ENCODE measurements at places on chromosomes 5 and 9.

DNA sequence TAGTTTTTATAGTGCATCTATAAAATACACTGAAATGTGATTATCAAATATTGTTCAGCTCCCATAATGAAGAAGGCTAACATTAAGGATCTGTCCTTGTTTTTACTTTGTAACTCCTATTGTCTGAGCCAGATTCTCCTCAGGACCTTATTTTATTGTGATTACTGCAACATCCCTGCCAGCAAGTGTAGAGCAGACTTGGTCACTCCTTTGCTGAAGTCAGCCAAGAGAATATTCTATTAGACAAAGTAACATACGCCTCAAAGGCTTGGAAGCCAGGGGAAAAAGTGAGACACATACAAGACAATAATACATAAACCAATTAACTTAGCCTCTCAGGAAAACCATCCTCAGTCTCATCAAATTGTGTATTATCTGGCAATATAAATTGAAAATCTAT lies 269.6 kb downstream of the ARL15 start:
- no peak for DNase-seq

- DNase-seq = no peak
These were observed 3.5 kb downstream of the PAX5 start for GRCh38 chr9:37030611-37030939.

GRCh38 chr5:137856916-137857862 lies 10.5 kb upstream of the MYOT start:
- no peak for DNase-seq

DNA sequence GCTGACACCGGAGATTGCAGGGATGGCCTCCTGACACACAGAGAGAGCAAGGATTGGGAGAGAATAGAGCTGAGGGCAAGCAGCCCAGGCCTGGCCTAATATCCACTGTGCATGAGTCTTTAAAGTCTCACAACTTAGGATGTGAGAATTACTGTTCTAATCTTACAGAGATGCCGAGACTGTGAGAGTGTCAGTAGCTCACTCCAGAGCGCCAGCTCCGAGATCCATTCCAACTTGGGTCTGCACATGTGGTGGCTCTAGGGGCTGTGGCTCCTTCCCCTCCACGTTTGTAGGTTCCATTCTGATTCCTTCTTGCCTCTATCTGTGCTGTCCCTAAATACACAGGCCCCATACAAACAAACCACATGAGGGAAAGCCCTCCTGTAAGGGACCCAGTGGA lies 304.6 kb downstream of the MLLT3 start:
- DNase-seq = no peak

GRCh38 chr5:150611026-150611425 lies 29.4 kb upstream of the SYNPO start:
- DNase-seq = no peak

- DNase-seq = peak; percentile 73
These were observed 113.0 kb downstream of the KLHL3 start for GRCh38 chr5:137622850-137623249.

DNA sequence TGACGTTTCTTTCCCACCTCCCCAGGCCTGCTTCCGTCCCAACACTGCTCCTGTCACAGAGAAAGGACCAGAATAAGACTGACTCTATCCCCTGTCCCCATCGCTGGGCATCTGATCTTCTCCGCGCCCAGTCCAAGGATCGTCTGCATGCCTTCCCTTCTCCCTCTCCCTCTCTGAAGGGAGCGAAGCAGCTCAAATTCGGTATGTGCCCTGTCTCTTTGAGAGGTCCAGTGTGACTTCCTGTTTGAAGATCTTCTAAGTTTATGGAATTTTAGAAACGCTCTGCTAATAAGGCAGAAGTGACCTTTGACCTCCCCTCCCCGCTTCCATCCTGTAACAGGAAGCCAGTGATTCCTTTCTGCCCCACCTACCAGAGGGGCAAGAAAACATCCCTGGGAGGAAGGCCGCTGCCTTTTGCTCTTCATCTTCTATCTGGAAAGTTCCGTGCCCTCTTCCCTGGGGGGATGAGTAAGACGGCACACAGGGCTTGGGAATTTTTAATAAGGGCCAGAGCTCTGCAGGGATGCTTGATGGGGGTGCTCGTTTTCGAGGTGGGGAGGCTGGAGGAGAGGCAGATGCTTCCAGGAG lies 40.7 kb upstream of the RNU6ATAC start:
- DNase-seq = no peak

DNA sequence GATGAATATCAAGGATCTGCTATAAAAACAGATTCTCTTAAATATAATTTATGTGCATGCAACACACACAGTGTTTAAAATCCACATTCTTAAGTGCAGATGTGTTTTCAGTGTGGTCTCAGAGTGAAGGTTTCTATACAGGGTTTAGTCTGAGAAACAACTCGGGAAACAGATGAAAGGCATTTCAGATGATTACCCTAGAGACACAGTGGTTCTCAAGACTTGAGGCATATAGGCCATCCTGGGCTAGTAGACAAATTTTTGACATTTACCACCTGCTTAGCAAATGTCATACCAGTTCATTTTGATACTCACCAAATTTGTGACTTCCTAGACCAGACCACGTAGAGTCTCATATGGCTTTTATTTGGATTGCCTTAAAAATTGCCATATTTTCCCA lies 216.5 kb downstream of the ARL15 start:
- no peak for DNase-seq

- peak; percentile 62 for DNase-seq
These were observed 12.4 kb upstream of the UBAC1 start for GRCh38 chr9:135973277-135974219.

- no peak for DNase-seq
These were observed 100.1 kb downstream of the PLCXD3 start for GRCh38 chr5:41410307-41410706.

- DNase-seq = no peak
These were observed 4.5 kb downstream of the ZNF608 start for GRCh38 chr5:124741711-124742496.

DNA sequence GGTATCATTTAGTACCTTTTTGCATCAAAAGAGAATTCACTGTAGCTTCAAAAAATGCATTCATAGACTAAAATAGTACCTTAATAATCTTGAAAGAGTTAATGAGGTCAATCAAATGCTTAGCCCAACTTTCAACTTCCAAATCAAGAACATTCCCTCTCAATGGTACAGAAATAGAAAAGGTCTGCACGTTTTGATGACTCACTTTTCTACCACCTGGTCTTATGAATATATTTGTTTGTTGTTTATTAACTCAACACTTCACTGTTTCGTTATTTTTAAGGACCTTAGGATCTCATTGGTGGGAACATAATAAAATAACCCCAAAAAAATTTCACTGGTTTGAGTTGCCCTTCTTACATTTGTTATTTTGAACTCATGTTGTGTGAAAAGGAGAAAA lies 229.5 kb downstream of the MEF2C start:
- no peak for DNase-seq

DNA sequence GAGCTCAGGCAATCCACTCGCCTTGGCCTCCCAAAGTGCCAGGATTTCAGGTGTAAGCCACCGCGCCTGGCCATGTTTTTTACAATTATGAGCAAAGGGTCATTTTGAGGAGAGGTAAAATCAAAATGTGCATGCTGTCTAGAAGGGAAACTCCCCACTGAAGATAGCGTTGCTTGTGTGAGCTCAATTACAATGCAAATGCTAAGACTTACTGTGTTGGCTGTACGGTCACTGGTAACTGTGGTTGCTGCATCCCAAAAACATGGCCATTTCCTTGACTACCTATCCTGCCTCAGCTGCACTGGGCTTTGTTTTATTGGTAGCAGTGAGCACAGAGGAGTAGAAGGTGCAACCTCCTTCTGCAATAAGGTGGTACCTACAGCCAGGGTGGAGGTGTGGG lies 77.4 kb upstream of the SPATA31E1 start:
- no peak for DNase-seq

DNA sequence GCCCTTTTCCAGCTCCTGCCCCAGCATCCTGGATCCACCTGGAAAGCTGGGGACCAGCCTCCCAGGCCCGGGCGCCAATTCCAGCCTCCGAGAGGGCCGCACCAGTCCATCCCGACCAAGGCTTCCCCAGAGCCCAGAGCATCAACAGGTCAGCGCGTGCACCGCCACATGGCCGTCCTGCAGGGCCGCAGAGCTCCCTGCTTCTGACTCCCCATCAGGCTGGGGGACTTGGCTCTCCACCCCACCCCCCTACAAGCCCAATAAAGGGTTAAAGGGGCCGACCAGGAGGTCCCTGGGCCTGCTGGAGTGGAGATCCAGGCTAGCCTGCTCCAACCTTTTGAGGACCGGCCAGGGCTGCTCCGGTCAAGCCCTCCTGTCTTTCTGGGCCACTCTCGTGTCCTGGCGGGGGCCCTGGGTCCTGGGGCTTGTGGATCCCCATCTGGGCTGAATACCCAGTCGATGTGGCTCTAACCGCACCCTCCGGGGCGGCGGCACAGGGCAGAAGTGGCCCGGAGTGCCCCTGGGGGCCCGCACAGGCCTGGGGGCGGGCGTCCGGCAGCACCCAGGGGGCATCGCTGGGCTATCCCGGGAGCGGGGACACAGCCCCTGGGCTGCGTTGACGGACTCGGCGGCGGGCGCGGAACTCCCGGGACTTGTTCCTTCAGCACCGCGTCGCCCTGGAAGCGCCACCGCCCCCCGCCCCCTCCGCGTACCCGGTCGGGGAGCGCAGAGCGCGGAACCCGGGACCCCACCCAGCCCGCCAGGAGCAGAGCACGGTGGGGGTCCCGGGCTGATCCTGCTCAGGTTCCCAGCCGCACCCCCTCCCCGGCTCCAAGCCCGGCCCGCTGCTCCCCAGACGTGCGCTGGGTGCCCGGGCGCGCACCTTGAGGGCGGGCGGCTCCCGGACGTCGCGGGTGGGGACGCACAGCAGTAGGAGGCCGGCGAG lies 590 bp downstream of the ENTPD2 start:
- no peak for DNase-seq

DNA sequence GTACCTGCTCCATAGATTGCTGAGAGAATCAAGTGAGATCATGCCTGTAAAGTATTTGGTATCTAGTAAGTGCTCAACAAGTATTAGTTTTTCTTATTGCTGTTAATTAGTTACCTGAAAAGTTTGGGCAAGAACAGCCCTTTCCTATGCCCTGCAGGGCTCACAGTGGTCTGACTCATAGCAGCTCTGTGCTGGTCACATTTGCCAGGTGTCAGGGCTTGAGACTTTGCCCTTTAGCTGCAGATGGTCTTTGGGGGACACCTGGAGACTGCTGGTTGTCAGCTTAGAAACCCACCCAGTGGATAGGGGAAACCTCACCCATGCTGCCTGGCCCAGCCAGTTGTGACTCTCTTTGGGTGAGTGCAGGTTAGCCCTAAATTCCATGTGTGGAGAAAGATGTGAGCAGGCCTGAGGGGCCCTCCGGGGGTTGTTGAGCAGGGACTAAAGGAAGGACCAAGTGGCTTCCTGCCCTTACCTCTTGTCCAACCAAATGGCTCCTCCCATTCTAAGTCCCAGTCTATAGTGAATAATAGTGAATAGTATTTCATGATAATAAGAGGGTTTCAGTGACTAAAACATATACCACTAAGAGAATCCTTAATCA lies 9.0 kb downstream of the COL27A1 start:
- no peak for DNase-seq

DNA sequence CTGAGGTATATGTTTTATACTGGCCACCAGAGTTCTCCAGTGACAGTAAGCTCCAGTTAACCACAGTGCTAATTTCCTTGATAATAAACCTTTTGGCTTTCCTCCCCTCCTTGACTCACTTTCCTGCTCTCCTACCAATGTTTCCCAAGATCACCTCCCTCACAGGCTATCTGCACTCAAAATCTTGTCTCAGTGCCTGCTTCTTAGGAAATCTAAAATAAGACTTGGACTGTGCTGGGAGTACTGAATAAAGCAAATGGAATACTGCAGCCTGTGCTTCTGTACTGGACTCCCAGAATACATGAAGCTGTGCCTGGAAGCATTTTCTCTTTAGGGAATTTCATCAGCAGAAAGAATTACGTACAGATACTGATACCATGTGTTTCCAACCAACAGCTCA lies 1.7 kb upstream of the DCP2 start:
- DNase-seq = no peak

DNA sequence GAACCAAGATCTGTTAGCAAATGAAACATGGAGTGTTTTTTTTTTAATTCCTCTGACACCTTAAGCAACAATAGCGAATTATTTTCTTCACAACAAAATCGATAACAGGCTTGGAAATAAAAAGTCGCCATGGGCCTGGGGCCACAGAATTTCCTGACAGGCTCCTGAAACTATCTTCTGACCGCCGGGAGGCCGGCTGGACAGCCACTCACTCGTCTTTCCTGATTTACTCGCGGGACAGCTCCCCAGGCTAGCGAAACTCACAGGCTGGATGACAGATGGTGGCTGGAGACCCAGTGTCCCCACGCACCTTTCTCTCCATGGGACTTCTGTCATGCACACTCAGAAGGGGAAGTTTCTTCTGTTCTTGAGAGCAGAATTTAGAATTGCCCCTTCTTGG lies 143.3 kb upstream of the IRX2 start:
- DNase-seq = no peak

DNA sequence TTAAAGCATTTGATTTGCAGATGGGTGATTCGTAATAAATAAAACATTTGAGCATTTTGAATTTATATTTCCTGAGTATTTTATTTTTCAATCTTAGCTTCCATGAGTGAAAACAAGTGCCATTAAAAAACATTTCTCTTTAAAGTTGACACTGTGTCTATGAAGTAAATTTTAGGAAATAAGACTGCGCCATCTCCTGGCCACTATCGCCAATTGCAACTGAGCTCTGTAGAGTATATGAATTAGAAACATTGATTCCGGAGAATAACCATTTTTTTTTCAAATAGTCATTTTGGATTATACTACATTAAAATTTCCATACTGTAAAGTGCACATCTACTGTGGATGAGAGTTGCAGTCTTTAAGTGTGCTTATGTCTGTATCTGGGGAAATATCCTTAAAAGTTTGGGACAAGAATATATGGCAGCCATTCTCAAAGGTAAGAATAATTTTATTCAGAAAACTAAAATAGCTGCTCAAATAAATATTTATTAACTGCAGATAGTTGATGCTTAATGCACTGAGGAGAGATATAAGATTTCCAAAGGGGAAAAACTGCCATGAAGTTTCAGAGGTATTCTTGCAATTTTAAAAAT lies 5.9 kb downstream of the DMRTA1 start:
- DNase-seq = peak; percentile 80

GRCh38 chr5:157710882-157711281 lies 20.3 kb upstream of the THG1L start:
- DNase-seq = peak; percentile 88

- no peak for DNase-seq
These were observed 66.9 kb upstream of the FCN1 start for GRCh38 chr9:134984372-134985265.

GRCh38 chr5:110248921-110249320 lies 477.6 kb downstream of the TMEM232 start:
- no peak for DNase-seq

GRCh38 chr5:175814691-175815090 lies 56.7 kb upstream of the CPLX2 start:
- no peak for DNase-seq

Data from suppressor macrophage treated with lipopolysaccharide for 1 hour (primary cell).